ENCODE measurements at places on chromosomes 4 and X. TPM values are rescaled to one million over a fixed set of nuclear protein-coding genes. Genes with fewer than 3 reads are reported as not detected.

DNA sequence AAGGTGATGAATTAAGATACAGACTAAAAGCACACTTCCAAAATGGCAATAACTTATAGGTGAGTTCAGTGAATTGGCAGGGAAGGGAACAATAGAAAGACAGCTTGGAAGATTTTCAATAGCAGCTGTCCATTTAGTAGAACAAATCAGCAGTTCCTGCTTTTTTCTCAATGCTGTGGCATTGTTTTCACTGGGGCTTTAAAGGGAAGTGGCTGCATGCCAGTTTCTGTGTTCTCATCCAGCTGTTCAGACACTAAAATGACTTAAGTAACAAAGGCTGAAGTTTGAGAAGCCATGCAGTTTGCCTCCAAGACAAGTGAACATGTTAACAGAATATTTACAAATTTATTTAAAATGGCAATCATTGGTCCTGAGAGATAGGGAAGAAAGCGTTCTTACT is 291.9 kb downstream of the FAM47A start:
- H3K27me3 ChIP-seq = no peaks in the 10 kb centered on the region
- H3K4me3 ChIP-seq = no peak overlapping the region
- no peaks in the 10 kb centered on the region for H3K36me3 ChIP-seq
- no peak for DNase-seq

DNA sequence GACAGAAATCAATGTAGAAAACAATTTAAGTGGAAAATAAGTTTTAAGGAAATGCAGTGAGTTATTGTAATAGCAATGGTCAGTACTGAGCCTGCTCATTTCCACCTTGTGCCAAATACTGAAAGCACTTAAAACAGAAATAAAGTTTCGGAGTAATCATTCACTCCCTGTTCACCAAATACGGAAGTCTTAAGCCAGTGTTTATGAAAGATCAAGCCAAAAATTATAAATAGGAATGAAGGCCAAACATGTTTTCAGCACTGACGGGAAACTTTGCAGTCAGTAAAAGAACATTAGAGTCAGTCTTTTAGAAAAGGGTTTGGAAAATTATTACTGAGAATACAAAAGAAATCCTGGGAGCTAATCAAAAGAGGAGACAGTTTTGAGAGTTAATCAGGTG is 178.6 kb downstream of the DMD start:
- DNase-seq = no peak
- H3K27me3 ChIP-seq = no peaks in the 10 kb centered on the region
- H3K4me3 ChIP-seq = no peak overlapping the region
- no peak overlapping the region for H3K27ac ChIP-seq

- no peak overlapping the region for H3K27ac ChIP-seq
- DNase-seq = no peak
- H3K4me3 ChIP-seq = no peak overlapping the region
- H3K27me3 ChIP-seq = no peaks in the 10 kb centered on the region
- H3K4me1 ChIP-seq = peaks cover 9% of the 10 kb centered on the region
Observed at GRCh38 chr4:41294445-41295062, 37.8 kb downstream of the UCHL1 start.

CCDC158 gene
- total RNA-seq = not detected

PPP4R3C gene
- total RNA-seq = not detected

All from mesothelial cell of epicardium (in vitro differentiated cells).